ENCODE measurements at places on chromosomes 7 and 10.

GRCh38 chr7:132407764-132408163 lies 168.5 kb downstream of the PLXNA4 start:
- DNase-seq: no peak

GRCh38 chr7:311796-312195 lies 21.8 kb downstream of the FOXL3 start:
- DNase-seq: no peak

DNA sequence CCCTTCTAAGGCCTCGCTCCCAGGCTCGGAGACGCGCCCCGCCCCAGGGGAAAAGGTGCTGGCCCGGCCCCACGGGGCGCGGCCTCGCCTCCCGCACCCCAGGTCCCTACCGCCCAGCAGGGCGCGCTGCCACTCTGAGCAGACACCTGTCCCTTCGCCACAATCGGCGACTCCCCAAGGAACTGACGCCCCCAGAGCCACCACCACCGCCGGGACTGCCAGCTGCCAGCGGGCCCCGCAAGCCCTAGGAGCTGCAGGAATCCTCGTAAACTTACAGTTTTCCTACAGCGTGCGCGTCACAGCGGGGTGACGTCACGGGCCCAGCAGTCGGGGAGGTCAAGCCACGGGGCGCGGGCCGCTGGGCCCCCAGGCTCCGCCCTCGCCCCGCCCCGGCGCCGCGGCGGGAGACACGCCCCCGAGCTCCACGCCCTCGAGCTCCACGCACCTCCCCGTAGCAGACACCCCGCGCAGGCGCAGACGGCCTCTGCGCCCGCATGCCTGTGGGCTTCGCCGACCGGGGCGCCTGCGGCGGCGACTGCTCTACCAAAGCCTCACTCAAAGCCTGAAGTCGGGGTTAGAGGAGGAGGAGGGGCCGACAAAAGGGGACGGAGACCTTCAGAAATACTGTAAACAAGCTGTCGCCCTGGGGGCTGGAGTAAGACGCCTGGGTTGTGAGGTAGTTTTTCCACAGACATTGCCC lies at the start of gene ZNF438:
ZNF438 (minus strand) TSS at position 308 of the 700 bp plus-strand sequence. CDS start 154,831 bp downstream, outside the sequence.
- DNase-seq: peak; percentile 89

GRCh38 chr7:4003503-4003902 lies 678.6 kb upstream of the FOXK1 start:
- no peak for DNase-seq

- no peak for DNase-seq
Observed at GRCh38 chr10:103627111-103627892, 133.8 kb downstream of the NEURL1 start.

GRCh38 chr10:2094171-2094570 lies 356.8 kb upstream of the ADARB2 start:
- no peak for DNase-seq

- DNase-seq: no peak
Observed at GRCh38 chr10:22992621-22993020, 64.8 kb downstream of the ARMC3 start.

DNA sequence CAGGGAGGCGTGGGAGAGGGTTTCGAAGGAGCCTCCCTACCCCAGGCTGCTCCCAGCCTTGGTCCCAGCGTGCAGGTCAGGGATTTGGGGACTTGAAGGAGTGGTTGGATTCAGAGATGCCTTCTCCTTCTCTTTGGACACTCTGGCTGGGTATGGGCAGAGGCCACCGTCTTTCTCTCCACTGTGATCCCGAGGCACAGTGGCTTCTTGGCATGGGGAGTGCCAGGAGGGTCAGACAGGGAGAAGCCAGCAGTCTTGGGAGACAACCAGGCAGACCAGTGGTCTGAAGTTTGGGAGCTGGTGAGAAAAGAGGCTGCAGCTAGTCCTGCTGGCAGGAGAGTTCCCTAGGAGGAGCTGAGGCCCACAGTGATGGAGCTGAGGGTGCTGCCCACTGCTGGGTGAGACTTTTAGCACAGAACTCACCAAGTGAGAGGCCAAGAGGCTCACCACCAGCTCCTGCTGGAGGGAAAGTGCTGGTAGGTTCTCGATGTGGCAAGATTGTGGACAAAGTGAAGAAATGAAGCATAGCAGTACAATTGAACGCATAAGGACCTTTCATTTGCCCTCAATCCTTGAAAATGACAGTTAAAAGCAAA lies 35.2 kb upstream of the WDFY4 start:
- DNase-seq: no peak

- no peak for DNase-seq
Observed at GRCh38 chr7:22167482-22167881, 189.5 kb downstream of the RAPGEF5 start.

DNA sequence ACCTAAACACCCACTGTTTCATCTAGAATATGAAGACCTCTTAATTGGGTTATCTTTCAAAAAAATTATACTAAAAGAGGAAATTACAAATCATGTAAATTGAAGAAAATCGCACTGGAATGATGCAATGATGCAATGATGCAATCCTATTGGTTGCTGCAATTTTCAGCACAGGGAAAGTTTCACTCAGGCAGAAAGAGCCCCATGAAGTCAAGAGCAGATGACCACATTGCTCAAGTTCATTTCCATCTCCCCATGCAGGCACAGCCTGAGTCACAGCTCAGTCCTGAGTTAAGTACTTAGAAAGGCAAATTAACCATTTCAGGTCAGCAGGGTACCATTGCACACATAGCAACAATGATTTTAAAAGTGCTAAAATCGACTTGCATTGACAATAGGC lies 180.3 kb upstream of the MYO3A start:
- DNase-seq: no peak

DNA sequence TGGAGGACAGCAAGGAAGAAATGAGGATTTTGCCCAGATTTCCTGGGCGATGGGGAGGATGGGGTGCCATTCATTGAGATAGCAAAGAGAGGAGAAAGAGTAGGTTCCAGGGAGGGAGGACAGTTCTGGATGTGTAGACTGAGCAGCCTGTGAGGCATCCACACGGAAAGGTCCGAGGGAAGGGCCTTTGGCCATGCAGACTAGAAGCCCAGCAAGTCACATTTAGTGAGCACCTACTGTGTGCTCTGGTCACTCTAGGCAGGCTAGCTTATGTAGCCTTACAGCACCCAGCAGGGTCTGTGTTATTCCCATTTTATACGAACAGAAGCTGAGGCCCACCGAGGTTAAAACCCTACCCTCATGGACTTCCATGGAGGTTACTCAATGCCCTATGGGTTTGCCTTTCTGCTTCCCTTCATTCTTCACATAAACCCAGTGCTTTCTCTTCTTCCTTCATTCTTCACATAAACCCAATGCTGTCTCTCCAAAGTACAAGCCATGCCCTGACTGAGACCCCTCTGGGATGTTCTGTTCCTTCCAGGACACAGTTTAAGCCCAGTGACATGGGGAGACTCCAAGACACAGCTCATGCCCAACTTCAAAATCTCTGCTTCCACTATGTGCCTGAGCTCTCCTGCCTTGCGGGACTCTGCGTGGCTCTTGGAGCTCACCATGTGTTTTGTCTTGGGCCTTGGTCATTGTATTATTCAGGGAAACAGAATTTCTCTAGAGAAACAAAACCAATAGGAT lies 13.7 kb downstream of the IL2RA start:
- no peak for DNase-seq

DNA sequence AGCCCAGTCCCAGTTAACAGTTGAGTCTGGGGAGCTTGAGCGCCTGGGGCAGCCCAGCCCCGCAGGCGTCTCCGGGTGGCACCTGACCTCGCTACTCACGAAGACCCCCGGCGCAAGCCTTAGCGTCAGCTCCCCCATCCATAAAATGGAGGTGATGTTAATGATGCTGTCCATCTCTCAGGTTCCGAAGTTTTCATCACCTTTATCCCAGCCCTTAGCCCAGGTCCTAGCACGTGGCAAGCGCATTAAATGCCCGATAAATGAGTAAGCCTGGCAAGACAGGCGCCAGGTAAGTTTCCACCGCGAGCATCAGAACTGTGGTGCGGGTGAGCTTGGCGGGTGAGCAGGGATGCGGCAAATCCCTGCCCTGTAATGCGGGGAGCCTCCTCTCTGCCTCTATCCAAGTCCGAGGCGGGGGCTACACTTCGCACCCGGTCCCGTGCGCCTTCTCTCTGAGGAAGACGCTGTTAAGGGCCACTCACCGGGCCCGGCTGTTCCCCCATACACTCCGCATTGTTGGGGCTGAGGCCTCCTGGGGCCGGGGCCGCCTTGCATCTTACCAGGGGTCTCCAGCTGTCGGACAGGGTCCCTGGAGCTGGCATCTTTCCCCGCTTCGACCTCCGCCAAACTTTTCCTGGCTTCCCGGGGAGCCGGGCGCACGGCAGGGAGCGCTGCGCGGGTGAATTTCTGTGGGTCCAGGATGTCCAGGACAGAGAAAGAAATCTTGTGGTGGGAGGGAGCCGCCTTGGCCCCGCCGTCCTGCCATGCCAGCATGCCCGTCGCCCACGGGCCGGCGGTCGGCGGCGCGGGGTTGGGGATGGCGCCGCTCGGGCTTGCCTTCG lies 444 bp downstream of the NKX1-2 start:
- DNase-seq: no peak

- no peak for DNase-seq
Observed at GRCh38 chr10:88831709-88832108, 19.9 kb downstream of the ANKRD22 start.

DNA sequence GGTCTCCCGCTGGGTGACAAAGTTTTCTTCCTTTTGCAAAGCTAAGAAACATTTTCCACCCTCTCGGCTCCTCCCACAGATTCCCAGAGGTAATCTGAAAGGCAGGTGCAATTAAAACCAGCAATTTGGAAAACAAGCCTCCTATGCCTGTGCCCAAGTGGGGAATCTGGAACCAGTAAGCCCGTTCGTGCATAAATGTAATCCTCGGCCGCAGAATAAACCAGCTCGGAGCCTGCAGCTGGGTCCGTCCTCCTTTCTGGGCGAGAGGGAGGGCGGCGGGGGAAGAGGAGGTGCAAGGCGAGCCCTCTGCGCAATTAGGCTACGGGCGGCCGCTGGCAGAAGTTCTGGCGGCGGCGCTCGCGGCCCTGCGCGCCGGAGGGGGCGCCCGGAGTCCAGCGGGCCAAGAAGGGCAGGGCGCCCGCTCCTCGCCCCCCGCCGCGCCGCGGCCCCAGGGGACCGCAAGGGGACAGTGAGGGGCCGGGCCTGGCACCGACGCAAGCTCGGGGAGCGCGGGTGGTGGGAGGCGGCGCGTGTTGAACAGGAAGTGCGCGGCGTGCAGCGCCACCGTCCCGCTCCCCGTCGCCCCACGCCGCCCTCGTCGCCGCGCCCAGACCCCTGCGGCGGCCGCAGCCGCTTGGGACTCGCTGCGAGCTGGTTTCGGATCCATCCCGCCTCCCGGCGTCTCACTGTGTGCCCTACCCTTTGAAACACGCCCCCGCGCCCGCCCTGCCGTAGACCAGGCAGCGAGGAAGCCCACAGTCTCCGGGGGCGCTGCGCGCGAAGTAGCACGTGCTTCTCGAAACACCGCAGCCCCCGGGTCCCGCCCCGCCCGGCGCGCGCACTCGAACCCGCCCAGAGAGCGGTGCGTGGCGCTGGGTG lies at the start of gene PRKAG2:
PRKAG2 (minus strand) TSS at position 217 of the 879 bp plus-strand sequence. CDS start 495 bp downstream, outside the sequence.
- no peak for DNase-seq

DNA sequence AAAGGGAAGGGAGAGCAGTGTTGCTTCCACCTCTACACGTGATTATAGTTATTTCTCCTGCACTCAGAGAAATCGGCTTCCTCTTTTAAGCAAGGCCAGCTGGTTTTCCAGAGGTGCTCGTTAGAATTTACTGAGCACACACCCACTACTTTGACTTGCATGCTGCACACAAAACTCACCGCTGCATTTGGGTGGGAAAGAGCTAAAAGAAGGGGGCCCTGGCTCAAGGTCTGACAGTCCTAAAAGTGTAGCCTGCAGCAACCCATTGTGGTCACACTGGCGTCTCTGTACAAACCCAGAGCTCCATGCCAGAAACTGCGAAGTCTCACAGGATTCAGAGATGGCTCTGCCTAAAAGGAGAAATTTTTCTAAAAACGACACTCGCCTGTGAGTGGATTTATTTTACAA lies 133.7 kb downstream of the SLC25A13 start:
- DNase-seq: no peak

- DNase-seq: no peak
Observed at GRCh38 chr10:110303681-110304080, 1.0 kb downstream of the SMNDC1 start.

DNA sequence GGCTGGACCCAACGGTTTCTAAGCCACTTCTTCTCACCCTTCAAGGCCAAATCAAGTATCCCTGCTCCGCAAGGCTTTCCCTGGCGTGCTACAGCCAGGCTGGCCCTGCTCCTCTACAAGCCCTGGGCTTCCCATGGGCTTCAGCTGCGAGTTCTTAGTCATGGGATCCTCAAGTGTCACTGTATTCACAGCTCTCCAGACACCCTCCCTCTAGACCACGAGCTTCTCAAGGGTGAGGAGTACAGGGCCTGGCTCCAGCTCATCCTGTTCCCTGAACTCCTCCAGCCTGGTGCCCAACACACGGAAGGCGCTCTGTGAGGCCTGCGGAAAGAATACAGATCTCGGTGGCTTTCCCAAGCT lies 38.8 kb downstream of the FAM53B start:
- no peak for DNase-seq

- no peak for DNase-seq
Observed at GRCh38 chr10:49631975-49632374, 18.1 kb downstream of the CHAT start.

DNA sequence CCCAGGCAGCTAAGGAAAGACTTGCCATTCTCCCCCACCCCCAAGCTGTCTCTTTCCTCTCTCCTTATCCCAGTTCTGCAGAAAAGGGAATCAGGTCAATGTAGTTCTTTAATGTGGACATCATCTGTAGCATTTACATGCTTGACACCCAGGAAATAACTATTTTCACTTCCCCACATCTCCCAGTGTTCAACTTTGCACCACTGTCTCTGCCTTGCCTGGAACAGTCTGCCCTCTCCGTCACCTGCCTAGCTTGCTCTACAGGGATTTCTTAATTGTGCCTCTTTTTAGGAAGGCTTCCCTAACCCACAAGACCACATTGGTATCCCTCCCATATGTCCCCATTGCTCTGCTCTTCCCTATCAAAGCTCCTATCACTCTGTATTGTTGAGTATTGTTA lies 45.9 kb upstream of the TOMM7 start:
- no peak for DNase-seq

GRCh38 chr10:124512040-124512428 lies 50.4 kb downstream of the LHPP start:
- DNase-seq: no peak

DNA sequence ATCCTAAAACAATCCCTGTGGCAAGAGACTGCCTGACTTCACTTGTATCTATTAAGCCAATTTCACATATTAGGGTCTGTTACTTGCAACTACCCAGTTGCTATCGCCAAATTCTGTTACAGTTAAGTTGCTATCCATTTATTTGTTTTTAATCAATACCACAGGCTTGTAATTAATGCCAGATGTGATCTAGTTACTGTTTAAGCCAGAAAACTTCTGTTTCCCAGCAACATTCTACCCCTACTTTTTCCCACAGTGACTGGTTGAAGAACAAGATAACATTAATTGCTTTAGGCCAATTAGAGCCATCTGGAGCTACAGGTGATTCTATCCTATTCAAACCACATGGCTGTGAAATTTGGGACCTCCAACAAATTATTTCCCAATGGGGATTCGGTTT lies 131.3 kb downstream of the ALOX5 start:
- no peak for DNase-seq

DNA sequence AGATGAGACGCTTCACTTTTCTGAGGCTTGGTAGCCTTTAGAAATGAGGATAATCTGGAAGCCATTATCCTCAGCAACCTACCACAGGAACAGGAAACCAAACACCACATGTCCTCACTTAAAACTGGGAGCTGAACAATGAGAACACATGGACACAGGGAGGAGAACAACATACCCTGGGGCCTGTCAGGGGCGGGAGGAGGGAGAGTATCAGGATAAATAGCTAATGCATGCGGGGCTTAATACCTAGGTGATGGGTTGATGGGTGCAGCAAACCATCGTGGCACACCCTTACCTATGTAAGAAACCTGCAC lies 48.9 kb downstream of the LRGUK start:
- no peak for DNase-seq

GRCh38 chr10:14190702-14191101 lies 140.0 kb downstream of the FRMD4A start:
- DNase-seq: no peak

All from AG04450 (cell line).